Peyer's patch (tissue), 4 donors: ENCODE measurements at places on chromosomes 5 and 9. TPM values are rescaled to one million over a fixed set of nuclear protein-coding genes. Genes with fewer than 3 reads are reported as not detected.

- no peak for DNase-seq
These were observed 17.2 kb upstream of the DPM2 start for GRCh38 chr9:127954831-127955293.

DNA sequence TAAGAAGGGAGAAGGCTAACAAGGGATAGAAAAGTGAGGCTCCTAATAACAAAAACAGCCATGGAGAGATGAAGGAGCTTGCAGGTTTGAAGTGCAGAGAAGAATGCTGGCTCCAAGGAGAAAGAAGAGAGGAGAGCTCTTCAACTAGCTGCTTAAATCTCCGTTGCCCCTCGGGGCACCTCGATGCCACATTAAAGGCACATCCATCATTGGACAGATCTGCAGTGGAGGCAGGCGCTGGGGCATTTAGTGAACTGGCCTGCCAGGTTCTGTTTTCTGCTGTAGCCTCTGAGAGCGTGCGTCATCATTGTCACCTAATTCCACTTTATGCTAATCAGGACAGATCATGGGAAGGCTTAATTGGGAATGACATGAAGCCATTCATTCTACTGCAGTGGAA lies 1426.2 kb upstream of the WWC1 start:
- DNase-seq = no peak

DNA sequence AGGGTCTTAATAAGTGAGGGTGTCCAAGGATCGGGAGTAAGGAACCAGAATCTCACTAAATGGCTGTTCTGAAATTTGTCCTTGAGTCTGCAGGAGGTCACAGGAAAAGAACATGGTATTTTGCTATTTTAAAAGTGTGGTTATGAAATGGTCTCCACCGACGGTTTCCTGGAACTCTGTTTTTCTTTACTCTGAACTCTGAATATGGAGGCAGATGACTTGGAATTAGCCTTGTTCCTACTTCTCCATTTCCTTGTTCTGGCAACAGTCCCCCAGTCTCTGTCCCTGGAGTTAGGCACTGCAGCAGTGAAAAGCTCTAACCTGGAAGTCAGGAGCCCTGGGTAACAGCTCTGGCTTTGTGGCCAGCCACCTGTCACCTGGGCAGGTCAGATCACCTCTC lies 46.6 kb upstream of the C5orf58 start:
- DNase-seq = no peak

DNA sequence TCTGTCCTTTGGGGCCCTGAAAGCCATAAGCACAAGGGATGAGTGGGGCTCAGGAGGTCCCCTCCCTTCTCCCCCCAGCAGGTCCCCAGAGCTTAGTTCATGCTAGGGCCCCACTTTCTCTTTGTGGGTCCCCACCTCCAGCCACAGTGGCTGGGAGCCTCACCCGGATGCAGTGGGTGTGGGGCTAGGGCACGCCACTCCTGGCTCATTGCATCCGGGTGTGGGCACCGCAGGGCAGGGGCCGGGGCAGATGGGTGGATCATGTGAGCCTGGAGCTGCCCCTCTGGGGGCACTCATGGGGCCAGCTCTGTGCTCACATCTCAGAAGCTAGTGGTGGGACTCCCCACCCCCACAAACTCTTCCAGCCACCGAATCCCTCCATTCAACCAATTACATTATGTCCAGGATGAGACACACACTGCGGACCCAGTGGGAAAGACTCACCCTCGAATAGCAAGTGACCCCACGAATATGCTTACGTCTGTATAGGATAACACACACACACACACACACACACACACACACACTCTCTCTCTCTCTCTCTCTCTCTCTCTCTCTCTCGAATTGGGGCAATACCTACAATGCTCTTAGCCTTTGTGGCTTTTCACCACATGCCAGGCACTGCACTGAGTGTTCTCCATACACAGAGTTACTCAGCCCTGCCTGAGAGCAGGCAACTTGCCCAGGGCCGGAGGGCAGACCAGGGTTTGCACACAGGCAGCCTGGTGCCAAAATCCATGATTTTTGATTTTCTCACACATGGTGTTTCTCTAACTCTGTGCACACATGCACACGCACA lies 16.8 kb upstream of the PHYKPL start:
- DNase-seq = no peak

DNA sequence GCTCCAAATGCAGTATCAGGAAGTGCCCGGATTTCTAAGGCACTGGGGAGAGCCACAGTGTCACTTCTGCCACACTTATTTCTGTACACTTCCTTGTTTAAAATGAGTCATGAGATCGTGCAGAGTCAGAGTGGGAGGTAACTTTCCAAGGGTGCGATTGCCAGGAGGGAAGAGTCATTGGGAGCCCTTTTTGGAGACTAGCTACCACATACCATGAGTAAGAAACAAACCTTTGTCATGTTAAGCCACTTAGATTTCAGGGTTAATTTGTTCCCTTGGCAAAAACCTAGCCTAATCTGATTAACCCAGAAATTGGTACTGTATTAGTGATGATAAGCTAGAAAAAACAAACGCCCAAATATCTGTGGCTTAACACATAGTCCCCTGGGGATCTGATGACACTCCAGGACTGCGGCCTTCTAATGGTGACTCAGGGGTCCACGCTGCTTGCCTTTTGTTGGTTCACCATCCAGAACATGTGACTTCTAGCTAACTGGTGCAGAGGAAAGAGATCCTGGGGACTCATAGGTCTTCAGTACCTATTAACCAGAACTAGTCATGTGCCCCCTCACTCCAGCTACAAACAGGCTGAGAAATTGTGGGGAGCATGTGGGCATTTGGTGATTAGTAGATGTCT lies 48.6 kb upstream of the TLE1 start:
- no peak for DNase-seq

- no peak for DNase-seq
These were observed 72.2 kb downstream of the PCDH1 start for GRCh38 chr5:141805874-141806595.

- DNase-seq = no peak
These were observed 74.0 kb upstream of the SLC25A51 start for GRCh38 chr9:37977851-37978480.

The CNTLN gene
- total RNA-seq = 10.2 TPM

The GPRIN1 gene
- total RNA-seq = 1.9 TPM
